ENCODE measurements at places on chromosomes 3 and 15. TPM values are rescaled to one million over a fixed set of nuclear protein-coding genes. Genes with fewer than 3 reads are reported as not detected.

Gene C3orf22
- total RNA-seq: not detected

Gene SEMA6D
- total RNA-seq: 9.6 TPM

Gene DOCK3
- total RNA-seq: 0.33 TPM

Gene SPSB4
- total RNA-seq: 0.33 TPM

Gene INO80
- total RNA-seq: 20.9 TPM

Gene SI
- not detected for total RNA-seq

Gene ARHGAP11A
- 1.6 TPM for total RNA-seq

Gene PLXND1
- 214 TPM for total RNA-seq
